ENCODE measurements at places on chromosomes 12 and 14.

DNA sequence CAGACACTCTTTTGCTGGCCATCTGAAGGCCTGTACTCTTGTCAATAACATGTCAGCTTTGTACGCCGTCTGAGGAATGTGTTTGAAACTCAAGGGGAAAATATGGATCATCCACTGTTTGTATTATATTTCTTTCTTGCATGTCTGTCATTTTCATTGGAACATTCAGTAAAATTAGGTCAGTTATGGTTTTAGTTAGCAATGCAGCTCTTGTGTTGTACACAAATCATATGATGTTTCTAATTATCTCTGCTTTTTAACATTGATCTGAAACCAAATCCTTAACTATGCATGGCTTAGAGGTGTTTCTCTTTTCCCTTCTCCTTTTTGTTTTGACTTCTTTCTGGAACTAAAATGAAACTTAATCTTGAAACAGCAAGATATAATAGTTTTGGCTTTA is 333.6 kb upstream of the PRICKLE1 start:
- DNase-seq, result no peak

GRCh38 chr12:6635856-6636531 is at the start of gene LPAR5:
Gene LPAR5, minus strand, starts transcription at chr12:6635959. Its CDS starts 14,711 bp downstream, at chr12:6621248.
- no peak for DNase-seq

GRCh38 chr14:71597955-71598660 is 334.1 kb upstream of the RGS6 start:
- DNase-seq, result no peak

- no peak for DNase-seq
Measured at GRCh38 chr12:131593406-131593805, 117.5 kb upstream of the SFSWAP start.

GRCh38 chr12:107310621-107311020 is 217.3 kb upstream of the CRY1 start:
- DNase-seq, result no peak

GRCh38 chr14:63764103-63764502 is 36.2 kb upstream of the SGPP1 start:
- no peak for DNase-seq

DNA sequence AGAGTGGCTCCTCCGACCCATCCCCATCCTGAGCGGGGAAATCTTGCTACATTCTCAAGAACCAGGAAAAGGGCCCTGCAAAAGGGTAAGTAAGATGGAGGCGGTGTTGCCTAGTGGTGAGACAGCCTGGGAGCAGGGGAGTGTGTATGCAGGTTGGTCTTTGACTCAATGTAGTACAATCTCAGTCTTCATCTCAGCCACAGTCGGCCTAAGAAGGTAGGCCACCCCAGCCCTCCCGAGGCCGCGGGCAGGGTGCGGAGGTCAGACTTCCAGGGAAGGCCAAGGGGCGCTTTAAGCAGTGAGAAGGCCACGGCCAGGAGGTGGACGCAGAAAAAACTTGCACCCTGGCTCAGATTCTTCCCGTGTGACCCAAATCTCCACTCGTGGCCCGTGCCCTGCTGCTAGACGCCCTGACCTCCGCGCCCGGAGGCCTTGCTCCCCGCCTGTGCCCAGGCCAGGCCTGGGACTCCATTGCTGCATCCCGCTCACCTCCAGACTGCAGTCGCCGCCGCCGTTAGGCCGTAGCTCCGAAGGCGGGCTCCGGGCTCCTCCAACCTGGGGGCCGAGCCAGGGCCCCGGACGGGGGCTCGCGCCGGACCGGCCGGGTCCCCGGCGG is 435 bp downstream of the FOXM1 start:
- no peak for DNase-seq

GRCh38 chr14:101761881-101762529 is 496 bp downstream of the PPP2R5C start:
- DNase-seq, result peak; percentile 39

DNA sequence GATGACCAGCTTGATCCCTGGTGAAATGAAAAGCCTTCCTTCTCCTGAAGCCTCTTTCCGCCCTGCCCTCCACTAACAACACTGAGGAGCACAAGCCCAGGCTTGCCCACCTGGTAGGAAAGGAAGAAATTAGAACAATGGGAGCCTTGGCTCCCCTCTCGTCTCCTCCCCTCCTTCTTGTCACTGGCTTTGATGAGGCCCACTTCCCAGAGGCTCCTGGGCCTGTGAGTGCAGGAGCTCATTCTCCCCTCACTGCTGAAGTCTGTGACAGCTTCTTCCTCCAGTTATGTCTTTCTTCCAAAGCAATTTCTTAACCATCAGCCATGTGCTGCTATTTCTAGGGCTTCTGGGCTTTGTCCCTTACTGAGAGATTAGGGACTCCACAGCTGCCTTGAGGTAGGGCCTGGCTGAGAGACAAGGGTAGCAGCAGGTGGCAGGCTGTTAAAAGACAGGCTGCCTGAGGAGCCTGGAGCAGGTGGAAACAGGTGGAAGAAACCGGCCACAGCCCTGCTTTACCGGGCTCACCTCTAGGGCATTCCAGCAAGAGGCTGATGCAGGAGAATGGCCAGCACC is 53.6 kb upstream of the SRSF5 start:
- DNase-seq, result no peak

GRCh38 chr14:77681196-77682157 is 26.3 kb downstream of the ALKBH1 start:
- DNase-seq, result no peak

DNA sequence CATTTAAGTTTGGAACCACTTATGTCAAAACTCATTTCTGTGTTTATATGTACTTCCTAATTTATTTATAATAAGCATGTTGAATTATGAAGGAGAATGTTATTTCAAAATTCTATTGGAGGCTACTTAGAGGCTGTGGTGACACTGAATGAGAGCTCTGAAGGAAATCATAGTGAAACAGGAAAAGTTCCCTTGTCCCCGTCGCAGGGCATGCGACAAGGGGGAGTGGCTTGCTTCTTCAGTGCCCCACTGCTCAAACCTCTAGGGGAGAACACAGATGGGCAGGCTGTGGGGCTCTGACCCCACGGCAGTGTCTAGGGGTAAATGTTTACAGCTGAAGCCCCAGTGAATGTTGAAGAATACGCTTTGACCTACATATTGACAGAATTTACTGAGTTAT is 261.9 kb downstream of the RAD51B start:
- DNase-seq, result no peak

- no peak for DNase-seq
Measured at GRCh38 chr12:99600388-99600787, 47.2 kb upstream of the GARIN6 start.

DNA sequence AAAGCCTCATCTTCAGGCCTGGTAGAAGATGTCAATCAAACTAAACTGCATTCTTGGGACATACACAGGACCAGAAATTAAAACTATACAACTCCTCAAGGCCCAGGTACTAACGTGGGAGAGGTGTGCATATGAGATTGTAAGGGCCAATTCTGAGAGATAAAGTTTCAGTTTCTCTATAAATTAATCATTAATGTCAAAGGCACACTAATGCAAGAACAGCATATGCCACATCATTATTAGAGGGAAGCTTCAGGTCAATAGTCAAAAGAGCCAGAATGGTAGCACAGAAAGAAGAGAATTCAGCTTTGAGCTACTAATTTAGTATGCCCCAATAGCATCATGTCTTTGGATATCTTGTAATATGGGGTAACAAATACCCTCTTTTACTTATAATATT is 744.9 kb upstream of the MGAT4C start:
- DNase-seq, result no peak

DNA sequence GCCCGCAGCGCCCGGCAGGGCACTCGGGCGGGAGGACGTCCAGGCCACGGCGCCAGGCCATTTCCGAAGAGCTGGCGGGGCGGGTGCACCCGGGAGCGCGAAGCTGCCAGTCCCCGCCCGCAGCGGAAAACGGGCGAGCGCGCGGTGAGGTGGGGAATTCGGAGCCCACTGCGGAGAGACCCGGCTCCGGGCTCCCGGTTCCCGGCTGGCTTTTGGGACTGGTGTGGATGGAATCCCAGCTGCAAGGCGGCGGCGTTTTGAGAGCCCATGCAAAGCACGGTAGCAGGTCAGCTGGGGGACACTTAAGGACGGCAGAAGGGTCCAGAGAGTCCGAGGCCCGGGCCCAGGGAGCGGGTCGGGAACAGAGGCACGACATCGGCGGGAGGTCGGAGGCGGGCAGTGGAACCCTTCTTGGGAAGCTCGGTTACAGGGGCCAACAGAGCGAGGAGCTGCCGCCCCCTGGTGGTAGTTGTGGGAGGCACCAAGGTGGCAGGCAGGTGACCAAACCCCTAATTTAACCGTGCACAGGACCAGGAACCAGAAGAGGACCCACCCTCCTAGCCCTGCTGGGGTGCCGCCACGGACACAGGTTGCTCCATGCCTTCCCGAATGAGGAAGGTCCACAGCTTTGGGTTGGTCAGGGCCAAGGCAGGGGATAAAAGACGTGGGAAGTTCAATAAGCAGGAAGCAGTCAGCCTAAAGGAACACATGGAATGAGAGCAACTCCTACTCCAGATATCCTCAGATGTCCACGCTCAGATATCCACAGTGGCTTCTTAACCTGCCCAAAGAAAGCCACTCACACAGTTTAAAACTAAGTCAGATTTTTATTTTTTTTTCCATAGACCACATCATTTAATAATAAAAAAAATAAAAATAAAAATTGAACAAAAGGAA is 685 bp upstream of the CDH24 start:
- peak; percentile 84 for DNase-seq

- DNase-seq, result no peak
Measured at GRCh38 chr12:131195796-131196195, 242.1 kb downstream of the ADGRD1 start.

DNA sequence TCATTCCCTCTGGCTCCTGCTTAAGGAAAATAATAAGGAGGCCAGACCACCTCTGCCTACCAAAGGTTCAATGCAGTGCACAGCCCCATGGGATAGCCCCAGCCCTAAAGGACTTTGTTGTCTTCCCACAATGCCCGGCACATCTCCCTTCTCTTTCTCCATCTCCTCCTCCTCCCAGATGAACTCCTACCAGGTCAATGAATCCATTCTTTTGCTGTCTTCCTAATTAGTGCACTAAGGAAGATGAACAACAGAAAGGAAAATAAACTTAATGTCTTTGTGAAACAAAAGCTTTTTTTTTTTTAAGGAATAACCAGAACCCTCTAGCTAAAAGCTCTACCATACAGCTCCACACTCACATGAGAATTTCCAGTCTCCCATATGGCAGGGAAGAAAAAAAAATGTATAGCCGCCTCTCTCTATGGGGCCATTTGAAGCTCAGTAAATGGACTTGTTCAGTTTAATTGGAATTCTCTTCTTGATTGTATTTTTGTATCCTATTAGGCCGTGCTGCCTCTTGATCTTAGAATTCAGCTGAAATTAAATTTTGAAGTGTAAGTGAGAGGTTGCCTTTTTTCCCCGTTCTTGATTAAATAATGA is 41.8 kb upstream of the HSPB8 start:
- DNase-seq, result no peak

DNA sequence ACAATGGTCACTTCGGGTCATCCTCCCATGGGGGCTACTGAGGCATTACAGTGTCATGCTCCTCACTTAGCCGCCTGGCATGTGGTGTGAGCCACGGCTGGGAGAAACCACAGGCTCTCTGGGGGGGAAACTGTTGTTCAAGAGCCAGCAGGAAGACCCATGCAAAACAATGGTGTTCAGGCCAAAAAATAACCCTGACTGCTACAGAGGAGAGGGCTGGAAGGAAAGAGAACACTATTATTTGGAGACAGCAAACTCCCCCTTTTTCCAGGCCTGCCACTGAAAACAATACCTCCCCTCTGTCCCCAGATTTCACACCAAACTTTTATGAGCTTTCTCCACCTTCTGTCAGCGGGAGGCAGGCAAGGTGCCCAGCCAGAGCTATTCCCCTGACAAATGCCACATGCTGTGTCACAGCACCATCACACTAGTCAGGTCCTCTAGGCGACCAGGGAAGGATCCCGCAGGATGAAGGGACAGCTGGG is 83.7 kb downstream of the CHGA start:
- DNase-seq, result no peak

DNA sequence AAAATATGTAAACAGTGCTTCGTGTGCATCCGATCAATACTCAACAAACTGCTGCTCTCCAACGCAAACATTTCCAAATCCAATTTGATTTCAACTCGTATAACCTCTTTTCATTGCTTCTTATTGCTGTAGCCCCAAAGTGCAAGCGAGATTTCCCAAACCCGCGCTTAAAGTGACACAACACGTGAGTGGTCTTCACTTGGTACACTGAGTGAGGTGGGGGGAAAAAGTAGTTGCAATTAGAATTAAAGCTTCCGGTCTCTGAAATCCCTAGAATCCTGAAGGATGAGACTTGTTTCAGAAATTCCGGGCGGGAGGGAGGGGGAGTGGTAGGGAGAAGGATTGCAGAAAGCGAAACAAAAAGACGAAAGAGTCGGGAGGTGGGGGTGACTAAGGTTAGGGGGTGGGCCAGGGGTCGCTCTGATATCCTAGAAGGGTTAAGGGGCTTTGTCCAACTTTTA is 387.5 kb downstream of the BCAT1 start:
- DNase-seq, result no peak

GRCh38 chr14:101727611-101728366 is 33.7 kb upstream of the PPP2R5C start:
- DNase-seq, result no peak

- no peak for DNase-seq
Measured at GRCh38 chr12:62839869-62840660, 94.9 kb downstream of the PPM1H start.

GRCh38 chr14:87018294-87018693 is 974.7 kb downstream of the GALC start:
- DNase-seq, result no peak

DNA sequence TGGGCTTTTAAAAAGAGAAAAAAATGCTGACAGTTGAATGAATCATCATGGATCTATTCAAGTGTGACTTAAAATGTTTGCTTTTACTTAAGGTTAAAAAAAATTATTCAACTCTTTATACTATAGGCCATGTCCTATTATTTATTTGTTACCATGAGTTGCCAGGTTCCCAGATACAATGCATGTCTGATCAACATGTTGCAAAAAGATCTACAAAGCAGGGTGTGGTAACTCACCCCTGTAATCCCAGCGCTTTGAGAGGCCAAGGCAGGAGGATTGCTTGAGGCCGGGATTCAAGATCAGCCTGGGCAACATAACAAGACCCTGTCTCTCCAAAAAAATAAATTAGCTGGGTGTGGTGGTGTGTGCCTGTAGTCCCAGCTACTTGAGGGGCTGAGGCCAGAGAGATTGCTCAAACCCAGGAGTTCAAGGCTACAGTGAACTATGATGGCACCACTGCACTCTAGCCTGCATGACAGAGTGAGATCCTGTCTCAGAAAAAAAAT is 460.8 kb downstream of the BCAT1 start:
- no peak for DNase-seq

DNA sequence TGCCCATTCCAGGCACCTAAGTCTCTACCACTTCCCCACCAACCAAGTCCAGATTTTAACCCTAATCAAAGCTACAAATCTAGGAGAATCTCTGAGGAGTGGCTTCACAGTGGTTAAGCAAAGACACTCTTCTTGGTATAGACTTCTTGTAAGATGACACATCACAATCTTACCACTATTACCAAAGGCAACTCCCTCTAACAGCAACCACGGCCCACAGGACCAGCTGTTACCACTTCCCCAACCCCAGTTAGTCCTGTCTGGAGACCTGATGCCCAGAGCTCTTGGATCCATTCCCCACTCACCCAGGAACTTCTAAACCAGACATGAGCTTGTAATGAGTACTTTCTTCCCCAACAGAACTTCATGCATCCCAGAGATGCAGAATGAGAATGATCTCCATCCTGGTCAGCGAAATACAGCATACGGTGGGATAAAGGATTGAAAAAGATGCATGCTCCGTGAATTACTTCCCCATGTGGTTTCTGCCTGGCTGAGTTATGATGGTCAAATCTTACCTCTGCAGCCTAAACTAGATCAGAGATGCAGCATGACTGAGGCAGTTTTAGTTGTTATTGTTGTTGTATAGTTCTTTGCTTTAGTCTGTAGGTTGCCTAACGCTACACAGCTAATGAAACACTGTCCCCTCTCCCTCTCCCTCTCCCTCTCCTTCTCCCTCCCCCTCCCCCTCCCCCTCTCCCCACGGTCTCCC is 87.7 kb upstream of the FOXN3 start:
- peak; percentile 28 for DNase-seq
